GM10248 (cell line): ENCODE measurements at places on chromosomes 12 and 14.
A peak's percentile ranks its signal among the peaks of the same experiment; 100 is the strongest.

- DNase-seq: no peak
Measured at GRCh38 chr14:64702493-64703394, 1.5 kb upstream of the PLEKHG3 start.

GRCh38 chr12:26697217-26697616, 135.8 kb downstream of the ITPR2 start:
- no peak for DNase-seq

DNA sequence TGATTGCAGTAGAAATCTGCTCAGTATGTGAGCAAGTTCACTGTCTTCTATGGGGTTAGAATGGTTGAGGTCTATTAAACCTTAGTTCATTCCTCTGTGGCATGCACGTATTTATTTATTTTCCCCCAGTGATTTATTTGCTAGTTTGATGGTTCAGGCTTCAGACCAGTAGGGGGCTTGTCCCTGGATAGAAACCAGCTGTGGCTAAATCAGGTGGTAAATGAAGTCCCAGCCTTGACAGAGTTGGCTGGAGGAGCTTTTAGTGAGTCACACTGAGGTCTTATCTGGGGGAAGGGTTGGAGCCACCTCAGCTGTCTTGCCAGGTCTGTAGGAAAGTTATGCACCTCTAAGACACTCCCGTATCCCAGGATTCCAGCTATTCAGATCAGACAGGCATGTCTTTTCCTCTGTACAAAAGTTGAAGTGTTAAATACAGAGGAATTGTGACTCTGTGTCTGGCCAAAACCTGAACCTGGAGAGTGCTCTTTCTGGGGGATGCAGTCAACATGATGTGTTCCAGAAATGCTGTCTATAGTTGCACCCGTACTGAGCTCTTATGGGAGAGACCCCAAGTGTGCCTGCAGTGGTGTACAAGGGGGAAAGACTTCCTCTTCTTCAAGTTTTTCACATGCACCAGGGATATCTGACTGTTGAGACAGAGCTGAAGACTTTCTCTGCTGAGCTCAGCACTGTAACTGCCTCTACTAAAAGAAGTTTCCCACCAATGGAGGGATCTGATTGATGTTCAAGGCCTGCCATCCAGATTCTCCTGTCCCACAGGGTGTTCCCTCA, 1322.1 kb downstream of the TMEM121 start:
- DNase-seq: peak; percentile 28

DNA sequence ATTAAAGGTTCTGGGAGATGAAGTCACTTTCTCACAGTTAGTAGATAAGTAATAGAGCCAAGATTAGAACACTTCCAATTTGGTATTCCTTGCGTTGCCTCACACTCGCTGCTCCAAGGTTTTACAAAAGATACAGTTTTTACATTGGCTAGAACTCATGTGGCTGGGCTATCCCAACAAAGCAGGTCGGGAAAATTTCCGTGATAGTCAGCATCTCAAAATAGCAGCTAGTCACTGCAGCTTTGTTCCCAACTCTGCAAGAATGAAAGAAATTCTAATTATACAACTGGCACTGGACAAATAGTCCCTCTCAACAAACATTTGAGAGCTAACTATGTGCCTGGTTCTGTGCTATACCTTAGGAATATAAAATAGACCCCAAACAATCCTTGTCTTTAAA, 24.6 kb upstream of the PPP1R12A start:
- no peak for DNase-seq

DNA sequence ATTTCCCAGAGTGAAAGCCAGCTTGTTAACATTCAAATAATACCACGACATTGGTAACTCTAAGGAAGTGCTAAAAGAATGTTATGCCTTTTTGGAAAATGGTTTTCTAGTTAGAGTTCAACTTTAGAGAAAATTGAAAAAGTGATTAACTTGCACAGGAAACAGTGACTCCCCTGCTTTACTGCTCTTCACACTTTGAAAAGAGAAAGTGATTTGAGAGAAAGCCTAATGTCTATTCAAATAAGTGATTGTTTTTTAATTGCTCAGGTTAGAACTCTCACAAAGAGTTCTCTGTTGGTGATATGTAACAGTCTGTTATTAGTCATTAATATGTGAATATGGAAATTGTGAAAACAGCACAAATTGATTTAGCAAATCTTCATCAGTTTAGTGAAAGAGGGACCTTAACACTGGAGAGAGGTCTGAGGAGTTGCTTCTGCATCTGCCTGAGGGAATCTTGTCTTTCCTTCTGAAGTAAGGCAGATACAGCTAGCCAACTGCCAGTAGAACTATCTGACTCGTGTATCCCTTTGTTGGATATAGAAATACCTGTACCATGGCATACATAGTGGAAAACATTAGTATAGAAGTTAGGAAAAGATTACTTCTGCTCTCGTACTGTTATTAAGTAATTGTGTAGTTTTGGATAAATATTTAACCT, 25.5 kb downstream of the ATF7IP start:
- DNase-seq: no peak

GRCh38 chr12:97168804-97169203, 261.7 kb downstream of the NEDD1 start:
- DNase-seq: no peak

DNA sequence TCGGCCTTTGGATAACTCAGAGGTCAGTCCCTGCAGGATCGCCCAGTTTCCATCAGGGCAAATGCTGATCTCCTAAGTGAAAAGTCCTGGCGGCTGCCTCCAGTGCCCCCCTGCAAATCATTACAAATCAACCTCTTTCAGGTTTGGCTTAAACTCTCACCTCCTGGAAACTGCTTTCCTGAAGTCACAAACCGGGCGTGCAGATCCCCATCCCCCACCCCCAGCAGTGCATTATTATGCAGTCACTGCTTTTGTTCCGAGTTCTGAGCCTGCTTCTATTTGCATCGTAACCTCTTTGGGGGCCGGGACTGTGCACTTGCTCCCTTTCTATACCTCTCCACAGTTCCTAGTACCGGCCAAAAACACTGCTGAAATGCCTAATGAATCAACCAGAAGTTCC, at the start of gene USP44:
USP44 (minus strand) TSS at position 172 of the 400 bp plus-strand sequence. CDS start 17,220 bp downstream, outside the sequence.
- DNase-seq: no peak

DNA sequence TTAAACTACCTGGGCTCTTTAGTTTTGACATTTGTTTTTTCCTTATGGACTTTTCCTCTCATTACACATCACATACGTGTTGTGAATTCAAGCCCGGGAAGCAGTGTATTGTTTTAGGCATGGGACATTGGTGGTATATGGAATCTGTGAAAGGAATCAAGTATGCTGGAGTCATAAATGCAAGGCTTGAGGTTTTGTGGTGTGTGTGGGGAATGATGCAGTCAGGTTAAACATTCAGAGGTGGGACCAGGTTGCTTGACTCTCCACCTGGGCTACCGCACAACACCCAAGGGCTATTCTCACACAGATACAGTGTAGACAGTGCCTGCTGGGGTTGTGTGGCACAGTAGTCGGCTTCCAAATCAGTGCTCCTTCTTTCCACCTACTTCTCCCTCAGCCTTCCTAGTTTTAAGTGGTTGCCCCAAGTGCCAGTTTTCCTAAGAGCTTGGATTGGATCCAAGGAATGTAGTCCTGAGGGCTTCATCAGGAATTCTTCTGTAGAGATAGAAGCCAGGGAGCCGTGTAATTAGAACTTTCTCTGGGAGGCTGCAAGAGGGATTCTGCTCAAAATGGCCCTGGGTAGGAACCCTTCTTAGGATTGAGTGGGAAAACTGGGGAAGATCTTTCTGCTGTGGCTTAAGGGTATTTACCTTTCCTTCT, 243.7 kb downstream of the C12orf75 start:
- DNase-seq: no peak

GRCh38 chr14:94426526-94426925, 26.1 kb downstream of the SERPINA11 start:
- no peak for DNase-seq

DNA sequence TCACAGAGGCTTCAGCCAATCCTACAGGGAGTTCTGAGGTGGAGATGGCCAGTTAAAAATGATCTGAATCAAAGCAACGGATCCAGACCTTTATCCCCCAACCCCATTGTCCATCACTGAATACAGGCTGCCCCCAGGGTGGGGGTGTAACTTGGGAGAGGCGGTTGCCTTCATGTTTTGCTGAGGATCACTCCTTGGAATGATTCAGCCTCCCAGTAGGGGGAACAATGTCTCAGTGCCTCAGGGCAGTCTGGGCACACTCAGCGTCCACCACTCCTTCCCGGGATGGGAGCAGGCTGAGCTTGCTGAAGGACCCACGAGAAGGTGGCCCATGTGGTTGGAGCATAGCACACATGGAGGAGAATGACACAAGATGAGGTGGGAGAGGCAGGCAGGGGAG, 60.2 kb downstream of the RFX4 start:
- no peak for DNase-seq

GRCh38 chr14:24355009-24355408, 13.0 kb upstream of the NFATC4 start:
- DNase-seq: no peak

GRCh38 chr12:58513852-58514251, 406.5 kb downstream of the LRIG3 start:
- DNase-seq: no peak

GRCh38 chr12:89421092-89421835, 69.0 kb upstream of the DUSP6 start:
- no peak for DNase-seq

DNA sequence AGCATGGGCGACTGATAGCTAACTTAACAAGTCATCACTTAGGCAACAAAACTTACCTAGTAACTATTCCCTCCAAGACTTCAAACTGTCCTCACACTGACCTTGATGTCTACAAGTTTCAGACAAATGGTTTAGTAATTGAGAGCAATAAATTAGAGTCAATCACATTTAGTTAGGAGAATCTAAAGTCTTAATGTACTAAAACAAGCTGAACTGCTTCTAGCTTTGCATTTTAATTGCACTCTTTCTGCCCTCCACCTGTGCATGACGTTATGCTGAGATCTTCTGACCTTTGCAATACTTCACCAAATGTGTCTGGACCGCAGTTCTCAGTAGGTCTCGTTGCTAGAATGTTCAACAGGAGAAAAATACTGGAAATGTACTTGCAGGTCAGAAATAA, 158.0 kb downstream of the PIK3C2G start:
- no peak for DNase-seq

DNA sequence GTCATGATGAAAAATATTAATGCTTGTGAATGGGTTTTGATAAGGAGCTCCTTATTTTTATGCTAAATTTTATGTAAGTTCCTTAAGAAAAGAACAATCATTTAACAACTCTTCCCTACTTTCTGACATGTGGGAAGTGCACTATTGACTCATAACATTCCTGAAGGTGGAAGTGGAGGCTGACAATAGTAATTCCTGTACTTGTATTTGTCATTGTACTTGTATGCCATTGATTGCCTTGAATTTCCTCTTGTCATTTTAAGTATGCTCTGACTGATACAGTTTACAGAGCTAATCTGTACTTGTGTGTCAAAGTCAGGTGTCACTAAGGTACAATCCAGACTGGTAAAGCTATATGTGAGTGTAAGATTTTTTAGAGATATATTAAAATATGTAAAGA, 440.0 kb downstream of the SLC16A7 start:
- DNase-seq: no peak

GRCh38 chr12:44603701-44604100, 272.4 kb downstream of the NELL2 start:
- DNase-seq: no peak

- DNase-seq: no peak
Measured at GRCh38 chr12:11854011-11854499, 204.6 kb downstream of the ETV6 start.

DNA sequence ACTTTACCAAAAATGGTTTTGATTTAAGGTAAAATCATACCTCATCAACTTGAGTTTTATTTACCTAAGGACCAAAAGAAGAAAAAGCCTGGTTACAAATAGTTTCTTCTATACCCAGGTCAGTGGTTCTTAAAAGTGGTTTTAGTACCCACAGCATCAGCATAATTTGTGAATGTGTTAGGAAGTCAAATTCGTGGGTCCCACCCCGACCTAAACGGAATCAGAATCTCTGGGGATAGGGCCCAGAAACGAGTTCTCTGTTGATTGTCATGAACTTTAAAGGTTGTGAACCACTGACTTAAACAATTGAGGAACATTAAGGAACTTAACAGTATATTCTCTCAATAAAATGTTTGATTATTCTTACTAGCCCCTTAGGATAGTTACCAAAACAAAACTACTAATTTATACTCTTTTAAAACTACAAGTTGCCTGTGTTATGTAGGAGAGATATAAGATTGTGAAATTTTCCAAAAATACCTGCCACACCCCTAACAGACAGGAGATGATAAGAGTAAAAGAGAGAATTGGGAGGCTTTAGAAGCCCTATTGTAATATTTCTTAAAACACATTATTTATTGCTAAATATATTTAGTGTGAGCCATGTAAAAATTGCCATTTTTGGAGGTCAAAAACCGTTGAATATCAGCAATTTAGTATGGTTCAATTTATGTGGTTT, 669 bp upstream of the SLC25A21 start:
- DNase-seq: no peak

- DNase-seq: no peak
Measured at GRCh38 chr12:1794440-1795090, 25.8 kb upstream of the LRTM2 start.

- no peak for DNase-seq
Measured at GRCh38 chr12:42790761-42791151, 201.2 kb upstream of the PRICKLE1 start.

DNA sequence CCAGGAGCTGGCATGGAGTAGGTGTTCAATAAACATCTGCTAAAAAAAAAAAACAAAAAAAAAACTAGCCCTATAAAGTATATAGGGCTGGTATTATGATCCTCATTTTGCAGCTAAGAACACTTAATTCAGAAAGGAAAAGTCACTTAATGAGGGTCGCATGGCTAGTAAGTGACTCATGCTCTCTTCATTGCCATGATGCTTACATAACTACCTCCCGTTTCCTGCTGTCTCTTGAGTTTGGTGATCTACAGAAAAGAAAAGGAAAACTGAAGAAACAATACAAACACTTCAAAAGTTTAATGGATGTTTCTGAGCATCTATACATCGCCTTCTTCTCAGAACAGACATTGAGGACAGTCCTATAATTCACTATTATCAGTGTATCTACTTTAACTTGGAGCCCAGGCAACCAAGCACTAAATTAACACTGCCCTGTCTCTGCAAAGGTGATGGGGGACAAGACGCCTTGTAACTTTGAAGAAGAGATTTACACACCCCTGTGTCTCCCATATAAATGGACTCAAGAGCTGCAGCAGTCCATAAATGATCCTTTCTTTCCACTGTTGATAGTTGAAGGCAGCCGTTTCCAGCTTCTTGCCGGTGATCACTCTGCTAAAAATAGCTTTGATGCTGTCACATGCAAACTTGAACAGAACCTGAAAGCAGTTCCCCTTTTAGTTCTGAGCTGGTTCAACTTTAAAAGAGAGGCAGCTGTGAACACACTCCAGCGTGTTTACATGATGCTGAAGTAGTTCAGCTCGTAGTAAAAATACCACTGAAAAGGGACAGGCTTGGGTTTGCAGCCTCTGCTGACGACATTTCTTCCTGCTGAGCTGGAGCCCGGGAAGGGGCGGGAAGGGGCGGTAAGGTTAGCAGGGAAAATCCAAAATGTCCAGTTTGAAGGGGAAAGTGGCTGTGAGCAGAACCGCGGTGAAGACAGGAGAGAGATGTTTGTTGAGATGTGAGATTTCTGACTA, 113.3 kb downstream of the FOXN3 start:
- peak; percentile 72 for DNase-seq
